Suppressor macrophage (primary cell): ENCODE measurements at places on chromosomes 12 and 14.
A peak's percentile ranks its signal among the peaks of the same experiment; 100 is the strongest.

DNA sequence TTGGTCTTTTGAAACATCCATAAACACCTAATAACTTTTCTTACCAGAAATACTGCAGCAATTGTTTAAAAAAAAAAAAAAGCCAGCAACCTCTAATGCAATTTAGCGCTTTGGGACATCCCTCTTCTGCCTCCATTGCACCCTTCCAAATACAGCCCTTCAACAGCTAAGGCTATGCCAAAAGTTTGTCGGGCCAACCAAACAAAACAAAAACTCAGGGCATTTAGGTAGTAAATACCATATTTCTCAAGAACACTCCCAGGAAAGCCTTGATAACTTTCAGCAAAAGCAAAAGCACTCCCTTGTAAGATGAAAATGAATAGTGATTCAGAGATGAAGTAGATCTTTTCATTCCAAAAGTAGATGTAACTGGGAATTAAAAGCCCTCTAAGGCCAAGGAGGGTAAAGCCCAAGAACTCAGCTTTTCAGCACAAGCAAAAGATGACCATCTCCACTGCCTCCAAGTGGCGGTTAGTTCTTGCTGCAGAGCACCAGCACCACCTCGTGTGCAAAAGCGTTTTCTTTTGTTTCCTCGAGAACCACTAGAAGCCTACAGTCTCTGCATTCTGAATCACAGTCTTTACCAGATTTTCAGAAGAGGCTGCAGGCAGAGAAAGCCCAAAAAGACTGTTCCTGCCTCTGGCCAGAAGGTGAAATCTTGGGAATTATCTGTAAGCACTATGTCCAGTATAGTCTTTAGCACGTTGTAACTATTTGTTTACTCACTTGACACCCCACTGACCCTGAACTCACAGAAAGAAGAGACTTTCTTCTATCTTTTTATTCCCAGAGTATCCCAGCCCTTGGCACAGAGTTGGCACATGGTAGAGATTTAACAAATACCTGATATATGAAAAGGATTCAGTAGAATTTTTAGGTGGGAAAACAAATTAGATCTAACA lies 53.1 kb downstream of the SIX6 start:
- DNase-seq, result peak; percentile 64

GRCh38 chr12:120799243-120800045 lies 73.8 kb downstream of the ACADS start:
- DNase-seq, result no peak

DNA sequence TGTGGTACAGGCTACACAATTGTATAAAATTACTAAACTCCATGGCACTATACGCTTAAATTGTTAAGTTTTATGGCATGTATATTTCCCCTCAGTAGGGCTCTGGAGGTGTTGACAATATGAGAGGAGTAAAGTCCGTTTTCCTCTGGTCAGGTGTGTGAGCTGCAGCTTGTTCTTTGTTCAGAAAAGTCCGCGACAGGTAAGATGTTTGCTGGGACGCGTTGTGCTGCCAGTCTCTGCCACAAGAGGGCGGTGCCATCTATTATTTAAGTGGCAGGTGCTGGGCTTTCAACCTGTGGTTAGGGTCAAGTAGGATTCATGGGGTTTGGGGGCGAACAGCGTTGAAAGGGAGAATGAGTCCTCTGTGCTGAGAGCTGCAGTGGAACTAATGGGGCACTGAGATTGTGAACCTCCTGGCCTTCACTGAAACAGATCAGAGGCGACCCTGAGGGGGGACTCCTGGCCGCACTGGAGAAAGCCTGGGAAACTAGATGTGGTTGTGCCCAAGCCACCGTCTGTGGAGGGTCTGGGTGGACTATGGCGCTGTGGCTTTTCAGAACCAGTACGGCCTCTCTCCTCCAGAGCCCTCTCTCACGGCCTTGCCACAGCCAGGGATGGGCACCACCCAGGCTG lies 179.0 kb downstream of the SLC15A4 start:
- DNase-seq, result peak; percentile 21

GRCh38 chr14:84750763-84751554 lies 779.0 kb upstream of the FLRT2 start:
- DNase-seq, result no peak

GRCh38 chr12:42641221-42641885 lies 51.8 kb upstream of the PRICKLE1 start:
- DNase-seq, result no peak

GRCh38 chr12:13060581-13060980 lies 16.4 kb downstream of the FAM234B start:
- DNase-seq, result no peak

GRCh38 chr12:124737040-124737419 lies 126.6 kb downstream of the SCARB1 start:
- peak; percentile 79 for DNase-seq
